ENCODE measurements at places on chromosomes 12 and 14.
A peak's percentile ranks its signal among the peaks of the same experiment; 100 is the strongest.

GRCh38 chr12:124774054-124774461 is 89.6 kb downstream of the SCARB1 start:
- DNase-seq: no peak

DNA sequence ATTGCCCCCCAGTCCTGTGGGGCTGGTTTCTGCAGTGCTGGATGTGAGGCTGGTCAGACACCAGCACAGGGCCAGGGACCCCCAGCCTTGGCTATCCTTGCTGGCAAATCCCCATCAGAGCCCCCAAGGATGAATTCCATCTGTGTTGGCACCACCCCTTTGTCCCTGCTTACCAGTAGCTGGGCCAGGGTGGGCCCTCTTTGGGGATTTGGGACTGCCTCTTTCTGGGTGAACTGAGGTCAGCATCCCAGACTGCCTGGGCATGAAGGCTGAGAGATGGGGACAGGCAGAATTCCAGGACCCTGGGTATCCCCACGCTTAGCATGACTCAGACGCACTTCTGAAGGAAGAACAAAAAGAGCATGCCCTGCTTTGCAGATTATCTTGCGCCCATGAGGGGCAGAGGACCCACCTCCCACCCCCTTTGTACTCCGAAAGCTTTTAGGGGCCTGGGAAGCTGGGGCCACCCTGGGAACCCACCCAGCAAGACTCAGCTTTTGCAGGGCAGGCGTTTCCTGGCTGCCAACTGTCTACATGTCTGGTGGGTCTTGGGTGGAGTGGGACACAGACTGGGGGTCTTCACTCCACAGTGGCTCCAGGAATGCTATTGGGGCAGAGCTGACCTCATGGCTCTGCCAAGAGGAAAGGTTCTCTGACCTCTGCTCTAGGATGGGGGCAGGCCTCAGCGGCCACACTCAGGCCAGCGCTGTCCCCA is 26.8 kb downstream of the RFLNA start:
- no peak for DNase-seq

DNA sequence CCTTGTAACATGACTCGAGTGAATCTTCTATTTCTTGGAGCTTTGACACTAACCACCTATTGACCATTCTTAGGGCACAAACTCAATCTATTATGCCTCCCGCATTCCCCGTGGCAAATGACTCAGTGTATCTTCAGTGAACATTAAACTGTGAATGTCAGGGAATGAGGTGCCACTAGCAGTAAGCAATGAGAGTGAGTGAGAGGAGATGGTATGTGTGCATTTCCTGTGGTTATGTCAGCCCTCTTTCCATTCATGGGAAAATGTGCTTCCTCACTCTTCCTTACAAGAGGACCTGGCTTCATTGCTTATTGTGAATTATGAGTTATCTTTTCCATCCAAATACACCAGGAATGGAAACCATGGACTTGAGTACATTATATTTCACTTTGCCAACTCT is 229.2 kb downstream of the EMP1 start:
- DNase-seq: no peak

DNA sequence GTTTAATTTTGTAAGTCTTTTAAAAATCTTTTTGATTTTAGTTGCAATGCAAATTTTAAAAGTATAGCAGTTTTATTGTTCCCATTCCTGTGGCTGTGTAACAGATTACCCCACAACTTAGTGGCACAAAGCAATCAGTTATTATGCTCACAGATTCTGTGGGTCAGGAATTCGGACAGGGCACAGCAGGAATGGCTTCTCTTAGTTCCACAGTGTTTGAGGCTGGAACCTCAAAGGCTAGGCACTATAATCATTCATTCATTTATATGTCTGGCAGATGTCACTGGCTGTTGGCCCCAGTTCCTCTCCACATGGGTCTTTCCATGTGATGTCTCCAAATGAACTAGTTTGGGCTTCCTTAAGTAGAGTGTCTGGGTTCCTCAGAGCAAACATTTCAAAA is 193.3 kb downstream of the RAD51B start:
- DNase-seq: no peak

DNA sequence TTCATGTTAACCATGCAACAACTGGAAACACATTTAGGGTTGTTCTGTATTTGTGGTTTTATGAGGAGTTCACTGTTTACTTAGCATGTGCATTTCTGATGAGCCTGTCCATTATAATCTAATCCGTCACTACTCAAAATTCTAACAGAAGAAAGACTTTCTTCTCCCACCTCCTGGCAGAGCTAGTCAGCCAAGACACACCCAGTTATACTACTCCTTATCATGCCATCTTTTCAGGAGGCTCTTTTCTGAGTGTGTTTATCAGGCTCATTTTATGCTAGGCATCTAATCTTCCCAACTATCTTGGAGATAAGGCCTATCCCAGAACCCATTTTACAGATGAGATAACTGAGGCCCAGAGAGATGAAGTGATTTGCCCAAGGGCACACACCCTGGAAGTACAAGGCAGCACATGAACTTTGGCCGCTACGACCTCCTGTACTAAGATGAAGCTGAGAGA is 10.4 kb upstream of the MED13L start:
- DNase-seq: no peak

DNA sequence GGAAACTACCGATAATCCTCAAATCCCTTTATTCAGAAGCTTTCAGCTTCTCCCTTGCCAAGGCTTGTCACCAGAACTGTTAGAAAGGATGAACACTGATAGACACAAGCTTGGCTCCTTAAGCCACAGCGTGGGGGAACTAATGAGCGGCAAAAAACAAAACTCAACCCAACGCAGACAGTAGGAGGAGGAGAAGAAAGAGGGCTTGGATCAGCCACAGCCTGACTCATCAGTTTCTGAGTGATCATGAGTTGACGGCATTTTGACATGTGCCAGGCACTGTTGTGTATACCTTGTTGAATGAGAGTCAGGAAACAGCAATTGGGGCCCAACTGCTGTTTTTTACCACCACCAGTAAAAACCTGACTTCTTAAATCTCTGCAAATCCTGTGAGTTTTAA is 23.7 kb downstream of the PLXNC1 start:
- DNase-seq: no peak

DNA sequence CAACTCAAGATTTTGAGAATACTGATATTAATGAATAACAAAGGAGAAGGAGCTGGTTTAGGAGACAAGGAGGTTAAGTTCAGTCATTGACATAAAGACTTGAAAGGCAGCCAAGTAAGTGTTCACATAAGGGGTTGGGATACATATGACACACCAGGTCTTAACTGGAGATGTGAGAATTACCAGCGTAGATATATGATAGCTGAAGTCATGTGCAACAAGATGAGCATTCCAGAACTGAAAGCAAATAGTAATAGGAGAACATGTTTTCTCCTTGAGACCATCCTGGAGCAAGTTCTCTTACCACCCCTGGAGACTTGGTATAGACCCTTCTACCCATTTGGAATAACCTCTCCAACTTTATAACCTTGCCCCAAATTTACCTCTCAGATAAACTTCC is 43.3 kb upstream of the NPFF start:
- DNase-seq: no peak

- no peak for DNase-seq
These were observed 10.4 kb upstream of the RND1 start for GRCh38 chr12:48875944-48876515.

DNA sequence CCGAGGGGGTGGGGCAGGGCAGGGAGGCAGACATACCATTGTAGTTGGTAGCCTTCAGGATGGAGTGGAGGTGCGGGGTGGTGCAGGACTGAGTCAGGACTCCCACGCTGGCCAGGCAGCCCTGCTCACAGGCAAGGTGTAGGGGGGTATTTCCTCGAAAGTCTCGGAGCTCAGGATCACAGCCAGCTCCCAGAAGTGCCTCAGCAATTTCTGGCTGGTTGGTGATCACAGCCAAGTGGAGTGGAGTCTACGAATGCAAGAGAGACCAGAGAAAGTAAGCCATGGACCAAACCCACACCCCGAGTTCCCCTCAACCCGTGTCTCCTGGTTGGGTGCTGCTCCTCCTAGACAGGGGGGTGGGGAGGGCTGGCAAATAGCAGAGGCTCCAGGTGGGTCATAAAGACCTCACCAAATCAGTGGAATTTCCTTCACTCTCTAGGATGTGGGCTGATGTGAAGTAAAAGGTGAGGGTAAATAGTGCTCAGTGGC is 1.4 kb downstream of the NFKBIA start:
- DNase-seq: peak; percentile 44

GRCh38 chr12:123966596-123966995 is 6.0 kb downstream of the CCDC92 start:
- no peak for DNase-seq

DNA sequence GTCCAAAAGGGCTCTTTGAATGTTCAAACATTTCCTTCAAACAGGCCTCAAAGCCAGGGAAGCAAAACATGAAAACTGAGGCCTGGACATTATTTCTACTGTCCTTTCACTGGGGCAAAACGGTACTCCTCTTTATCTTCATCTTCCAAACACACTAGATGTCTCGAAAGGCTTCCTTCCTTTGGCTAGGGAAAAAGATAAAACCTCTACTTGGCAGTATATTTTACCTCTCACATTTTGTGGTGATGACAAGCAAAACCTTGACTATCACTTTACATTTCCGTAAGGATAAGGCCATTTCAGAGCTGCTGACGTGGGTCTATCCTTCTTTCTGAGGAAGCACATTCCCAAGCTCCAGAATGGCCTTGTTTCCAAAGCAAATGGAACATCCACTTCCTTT is 9.9 kb downstream of the STAB2 start:
- DNase-seq: no peak

DNA sequence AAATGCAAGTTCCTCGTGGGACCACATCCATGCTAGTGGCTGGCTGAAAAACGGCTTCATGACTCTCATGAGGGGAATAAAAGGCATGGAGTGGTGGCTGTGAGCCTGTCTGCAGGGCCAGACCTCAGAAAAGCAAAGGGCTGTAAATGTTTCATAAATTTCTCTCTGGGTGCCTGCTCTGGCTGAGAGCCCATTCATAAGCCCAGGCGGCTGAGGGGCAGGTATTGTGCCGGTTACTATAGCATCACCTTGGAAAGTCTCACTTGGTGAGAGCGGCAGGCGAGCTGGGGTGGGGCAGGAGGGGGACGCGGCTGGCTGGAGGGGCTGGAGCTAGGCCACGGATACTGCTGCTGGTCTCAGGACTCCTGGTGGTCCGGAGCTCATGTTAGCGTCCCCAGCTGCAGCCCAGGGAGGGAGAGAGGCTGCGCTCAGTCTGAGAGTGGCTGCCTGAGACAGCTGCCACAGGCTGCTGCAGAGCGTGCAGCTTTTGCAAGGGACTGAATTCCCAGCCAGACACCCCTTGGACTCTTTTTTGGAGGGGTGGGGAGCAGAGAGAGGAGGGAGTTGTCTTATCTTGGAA is at the start of gene SLC17A8:
SLC17A8 (plus strand) TSS at position 431 of the 580 bp plus-strand sequence. CDS start 318 bp downstream, outside the sequence.
- no peak for DNase-seq

GRCh38 chr14:62796431-62796830 is 248.8 kb downstream of the KCNH5 start:
- no peak for DNase-seq
